ENCODE measurements at places on chromosomes 11 and 22.

DNA sequence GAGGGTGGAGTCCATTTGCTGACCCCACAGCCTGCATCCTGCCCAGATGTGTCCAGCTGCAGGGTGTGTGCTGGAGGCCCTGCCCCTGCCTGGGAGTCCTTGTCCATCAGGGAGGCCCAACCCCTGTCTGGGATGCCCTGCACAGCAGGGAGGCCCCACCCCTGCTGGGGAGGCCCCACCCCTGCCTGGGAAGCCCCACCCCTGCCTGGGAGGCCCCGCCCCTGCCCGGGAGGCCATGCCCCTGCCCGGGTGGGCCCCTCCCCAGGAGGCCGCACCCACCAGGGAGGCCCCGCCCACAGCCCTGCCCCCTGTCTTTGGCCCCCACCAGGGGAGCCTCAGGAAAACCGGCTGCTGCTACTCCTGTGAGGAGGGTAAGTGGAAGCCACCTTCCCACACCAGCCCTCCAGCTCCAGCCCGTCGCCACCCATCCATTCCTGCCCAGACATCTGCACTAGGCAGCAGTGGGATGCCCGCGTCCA, 37.2 kb downstream of the MUC5B start:
- peak; percentile 54 for DNase-seq

DNA sequence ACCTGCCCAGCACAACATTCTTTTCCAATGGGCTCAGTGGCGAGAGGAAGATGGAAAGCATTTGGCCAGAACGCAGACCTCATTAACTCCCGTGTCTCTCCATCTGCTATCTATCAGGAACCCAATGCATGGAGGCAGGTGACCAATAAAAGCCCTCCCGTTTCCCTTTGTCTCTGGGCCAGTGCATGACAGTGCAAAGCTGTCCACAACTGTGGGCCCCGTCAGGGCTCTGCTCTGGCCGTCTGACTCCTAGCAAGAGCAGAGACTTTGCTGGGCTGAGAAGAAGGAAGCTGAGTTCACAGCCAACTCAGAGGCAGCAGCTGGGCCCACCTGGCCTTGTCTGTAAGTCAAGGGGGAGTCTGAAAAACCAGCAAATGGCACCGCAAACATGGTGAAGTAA, 177.8 kb downstream of the TENM4 start:
- DNase-seq = no peak

DNA sequence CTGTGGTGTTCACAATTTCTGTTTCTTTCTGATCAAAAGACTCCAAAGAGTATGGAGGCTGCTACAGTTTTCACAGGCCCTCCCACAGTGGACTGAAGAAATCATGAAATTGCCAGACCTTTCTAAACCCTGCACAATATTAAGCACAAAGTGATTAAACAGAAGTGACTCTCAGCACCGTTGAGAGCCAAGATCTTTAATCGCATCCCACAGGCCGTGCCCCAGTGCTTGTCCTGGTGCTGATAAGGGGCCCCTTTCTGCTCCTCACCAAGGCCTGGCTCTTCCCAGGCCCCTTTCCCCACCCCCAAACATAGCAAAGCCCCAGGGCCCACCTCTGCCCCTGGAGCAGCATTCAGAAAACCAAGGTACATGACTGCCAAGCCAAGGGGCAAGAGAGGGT, 57.4 kb upstream of the BMAL1 start:
- no peak for DNase-seq

DNA sequence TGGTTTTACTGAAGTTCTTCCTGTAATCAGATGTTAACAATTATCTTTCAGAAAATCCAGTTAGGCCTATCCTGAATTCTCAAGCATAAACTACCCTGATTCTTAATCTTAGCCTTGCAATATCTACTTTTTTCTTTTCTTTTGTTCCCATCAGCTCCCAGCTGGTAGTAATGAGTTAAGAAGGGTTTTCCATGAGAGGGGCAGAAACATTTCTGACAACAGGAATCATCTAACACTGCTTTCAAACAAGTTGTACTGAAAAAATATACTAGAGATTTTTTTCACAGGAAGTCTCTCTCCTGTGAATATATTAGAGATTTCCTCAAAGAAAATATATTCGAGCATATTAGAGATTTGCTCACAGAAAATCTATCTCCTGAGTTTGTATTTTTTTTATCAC, 3.3 kb upstream of the TRIM6 start:
- DNase-seq = no peak

DNA sequence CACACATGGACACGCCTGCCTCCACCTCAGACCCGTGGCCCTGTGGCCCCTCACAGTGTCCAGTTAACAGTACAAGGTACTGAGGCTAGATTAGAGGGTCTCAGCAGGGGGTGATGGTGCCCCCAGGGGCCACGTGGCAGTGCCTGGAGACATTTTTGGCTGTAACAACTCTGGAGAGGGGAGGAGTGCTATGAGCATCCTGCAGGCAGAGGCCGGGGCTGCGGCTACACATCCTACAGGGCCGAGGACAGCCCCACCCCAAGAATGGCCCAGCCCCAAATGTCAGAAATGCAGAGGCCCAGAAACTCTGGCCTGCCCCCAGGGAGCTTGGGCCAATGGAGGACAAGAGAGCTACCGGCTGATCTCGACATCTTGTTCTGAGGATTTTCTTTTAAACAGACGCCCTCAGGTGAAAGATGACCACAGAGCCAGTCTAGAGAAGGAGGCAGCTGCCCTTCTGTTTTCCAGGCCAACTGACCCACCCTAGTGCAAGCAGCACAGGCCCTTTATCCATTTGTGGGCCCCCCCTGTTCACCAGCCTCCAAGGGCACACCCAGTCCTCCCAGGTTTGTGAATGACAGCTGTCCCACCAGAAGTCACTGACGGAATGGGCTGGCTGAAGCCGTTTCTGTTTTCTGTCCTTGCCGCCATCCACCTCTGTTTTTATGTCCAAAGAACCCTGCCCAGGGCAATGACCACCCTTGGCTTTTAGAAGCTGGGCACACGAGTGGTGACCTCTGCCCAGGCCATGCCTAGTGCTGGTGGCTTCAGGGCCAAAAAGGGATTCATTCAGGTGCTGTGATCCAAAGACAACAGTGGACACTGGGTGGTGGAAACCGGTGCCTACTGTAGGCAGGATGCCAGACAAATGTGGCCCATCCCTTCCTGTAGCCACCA, 85.2 kb upstream of the LINC01488 start:
- DNase-seq = no peak

DNA sequence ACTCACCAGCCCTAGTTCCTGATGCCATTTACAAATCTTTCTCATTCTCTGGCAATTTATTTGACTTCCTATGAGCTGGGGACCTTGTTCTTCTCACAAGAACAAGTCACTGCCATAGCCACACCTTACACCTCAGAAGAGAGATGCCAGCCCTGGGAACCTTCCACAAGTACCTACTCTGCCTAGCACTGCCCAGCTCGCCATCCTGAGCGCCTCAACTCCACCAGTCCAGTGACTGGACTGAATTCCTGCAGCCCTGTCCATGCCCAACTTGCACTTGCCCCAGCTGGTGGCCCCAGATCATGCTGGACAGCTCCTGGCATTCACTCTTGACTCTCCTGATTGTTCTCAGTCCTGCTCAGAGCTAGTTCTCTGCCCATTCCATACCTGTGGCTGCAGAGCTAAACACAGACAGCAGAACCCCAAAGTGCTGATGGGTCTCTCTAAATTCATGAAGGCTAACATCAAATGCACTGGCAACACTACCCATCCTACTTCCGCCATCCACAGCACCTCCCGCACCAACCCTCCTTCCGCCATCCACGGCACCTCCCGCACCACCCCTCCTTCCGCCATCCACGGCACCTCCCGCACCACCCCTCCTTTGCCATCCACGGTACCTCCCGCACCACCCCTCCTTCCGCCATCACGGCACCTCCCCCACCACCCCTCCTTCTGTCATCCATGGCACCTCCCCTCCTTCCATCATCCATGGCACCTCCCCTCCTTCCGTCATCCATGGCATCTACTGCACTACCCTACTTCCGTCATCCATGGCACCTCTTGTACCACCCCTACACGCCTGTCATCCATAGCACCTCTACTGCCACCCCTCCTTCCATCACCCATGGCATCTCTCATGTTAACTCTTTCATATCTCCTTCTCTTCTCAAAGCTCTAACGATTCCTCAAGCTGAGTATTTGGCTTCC, 23.6 kb upstream of the SLC25A1 start:
- DNase-seq = no peak

- peak; percentile 74 for DNase-seq
Measured at GRCh38 chr22:46066691-46067090, 83.6 kb upstream of the PPARA start.

DNA sequence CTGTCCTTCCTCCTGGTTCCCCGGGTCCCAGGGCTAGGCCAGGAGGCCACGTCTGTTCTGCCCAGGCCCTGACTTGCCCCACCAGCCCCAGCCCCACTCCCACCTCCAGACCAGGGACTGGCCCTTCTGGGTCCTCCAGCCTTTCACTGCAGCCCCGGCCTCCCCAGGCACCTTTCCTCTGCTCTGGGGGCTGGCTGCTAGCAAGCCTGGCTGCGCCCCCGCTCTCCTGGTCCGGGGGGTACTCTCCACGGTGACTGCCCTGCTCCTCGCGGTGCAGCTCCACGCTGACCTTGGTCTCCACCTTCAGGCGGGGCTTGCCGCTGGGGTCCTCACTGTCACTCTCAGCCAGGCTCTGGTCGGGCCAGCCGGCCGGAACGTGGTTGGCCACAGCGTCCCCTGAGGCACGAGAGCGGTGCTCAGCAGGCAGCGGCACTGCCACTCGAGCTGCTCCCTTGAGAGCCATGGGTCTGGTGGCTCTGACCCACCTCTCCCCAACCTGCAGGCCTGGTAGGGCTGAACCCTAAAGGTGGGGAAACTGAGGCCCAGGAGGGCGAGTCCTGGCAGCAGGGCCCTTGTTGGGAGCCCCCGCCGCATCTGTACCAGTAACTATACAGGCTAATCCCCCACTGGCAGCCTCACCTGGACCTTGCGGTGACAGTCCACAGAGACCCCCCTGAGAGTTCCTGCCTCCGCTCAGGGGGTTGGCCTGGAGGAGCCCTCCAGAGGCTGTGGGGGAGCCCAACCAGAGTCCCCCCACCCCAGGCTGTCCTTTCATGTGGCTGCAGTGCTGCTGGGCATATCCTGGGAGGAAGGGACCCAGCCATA, 29.0 kb downstream of the TRMU start:
- no peak for DNase-seq

GRCh38 chr22:37208401-37209139, 3.7 kb downstream of the SSTR3 start:
- DNase-seq = no peak

DNA sequence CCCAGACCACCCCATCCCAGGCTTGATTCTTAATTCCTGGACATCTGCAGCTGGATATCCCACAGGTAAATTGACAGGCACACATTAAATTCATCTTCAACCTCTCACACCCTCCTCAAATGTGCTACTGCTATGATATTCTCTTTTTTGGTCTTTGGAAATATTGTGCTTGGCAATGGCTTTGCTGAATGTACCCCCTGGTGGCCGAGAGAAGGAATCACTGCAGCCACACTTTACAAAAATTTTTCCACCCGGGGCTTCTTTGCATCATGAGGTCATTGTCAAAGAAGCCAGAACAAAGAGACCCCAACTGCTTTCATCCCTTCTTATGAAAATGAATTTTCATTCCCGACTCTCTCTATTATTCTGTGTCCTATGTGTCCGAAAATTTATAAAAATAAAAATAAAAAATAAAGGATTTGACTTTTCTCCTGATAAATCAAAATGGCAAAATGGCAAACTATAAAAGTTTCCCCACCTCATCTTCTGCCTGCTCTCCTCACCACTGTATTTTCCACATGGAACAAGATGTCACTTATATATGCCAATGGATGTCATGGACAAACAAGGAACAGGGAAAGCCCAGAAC, 15.0 kb upstream of the CYB5R2 start:
- no peak for DNase-seq

- DNase-seq = no peak
Measured at GRCh38 chr22:49525801-49526535, 301.7 kb downstream of the BRD1 start.

DNA sequence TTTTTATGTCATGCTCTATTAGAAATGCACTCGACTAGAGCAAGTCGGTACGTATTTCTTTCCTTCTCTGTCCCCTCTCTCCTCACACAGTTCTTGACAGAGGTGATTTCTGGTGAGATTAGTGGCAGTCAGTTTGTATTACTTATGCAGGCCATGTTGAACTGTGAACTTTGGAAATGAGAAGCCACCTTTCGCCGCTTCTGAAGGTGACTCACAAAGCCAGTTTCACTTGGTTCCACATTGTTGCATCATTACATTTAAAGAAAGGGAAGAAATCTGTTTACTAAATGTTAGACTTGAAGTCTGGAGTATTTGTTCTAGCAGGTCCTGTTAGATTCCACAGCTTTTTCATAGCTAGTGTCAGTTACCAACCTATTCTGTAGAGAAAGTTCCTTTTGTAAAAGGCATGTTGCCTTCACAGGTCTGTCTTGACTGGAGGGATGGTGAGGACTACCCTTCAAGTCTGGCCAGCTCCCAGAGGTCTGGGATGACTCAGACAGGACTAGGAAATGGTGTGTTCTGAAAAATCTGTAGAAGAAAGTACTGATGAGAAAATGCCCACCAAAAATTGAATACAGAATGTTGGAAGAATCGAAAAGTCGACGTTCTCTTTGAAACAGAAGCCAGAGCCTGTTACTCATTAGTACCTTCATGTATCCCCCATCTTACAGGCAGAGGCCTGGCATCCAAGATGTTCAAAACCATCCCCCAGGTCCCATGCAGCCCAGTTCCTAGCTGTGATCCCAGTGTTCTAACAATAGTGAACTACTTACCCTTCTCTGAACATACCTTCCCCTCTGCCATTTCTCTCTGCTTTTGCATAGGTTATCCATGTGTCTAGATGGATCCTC, 181.4 kb downstream of the DBX1 start:
- DNase-seq = peak; percentile 8

DNA sequence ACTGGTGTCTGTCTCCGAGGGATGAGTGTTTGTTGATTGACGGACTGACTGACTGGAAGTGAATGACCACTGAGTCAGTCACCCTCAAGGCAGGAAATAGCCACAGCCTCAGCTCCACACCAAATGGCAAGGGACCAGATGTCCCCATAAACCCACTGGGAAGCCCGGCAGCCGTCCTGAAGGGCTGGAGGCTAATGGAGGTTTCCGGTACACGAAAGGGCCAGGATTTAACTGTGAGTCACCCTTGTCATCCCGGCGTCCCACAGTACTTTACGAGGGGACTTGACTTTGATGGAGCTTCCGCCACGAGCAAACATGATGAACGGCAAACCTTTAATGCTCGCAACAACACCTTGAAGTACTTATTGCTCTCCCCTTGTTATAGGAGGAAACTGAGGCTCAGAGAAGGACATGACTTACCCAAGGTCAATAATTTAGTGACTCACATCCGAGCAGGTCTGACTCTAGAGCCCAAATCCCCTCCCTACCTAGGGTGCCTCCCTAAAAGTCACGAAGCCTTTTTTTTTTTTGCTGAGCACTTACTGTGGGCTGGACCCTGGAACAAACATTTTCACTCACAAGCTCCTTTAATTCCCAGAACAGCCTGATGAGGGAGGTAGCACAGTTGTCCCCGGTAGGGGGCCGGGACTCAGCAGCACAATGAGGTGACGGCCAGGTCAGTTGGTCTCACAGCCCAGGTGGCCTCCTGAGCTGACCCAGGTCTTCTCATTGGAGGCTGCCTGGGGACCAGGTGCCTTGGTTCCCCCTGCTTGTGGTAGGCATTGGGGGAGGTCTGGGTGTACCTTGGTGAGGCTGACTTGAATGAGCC, 25.2 kb upstream of the GCAT start:
- peak; percentile 59 for DNase-seq

GRCh38 chr11:121466063-121466794, 13.5 kb upstream of the SORL1-AS1 start:
- peak; percentile 99 for DNase-seq

GRCh38 chr11:130533113-130533798, 84.8 kb downstream of the ADAMTS15 start:
- no peak for DNase-seq

Data from HT-29 (cell line).